ENCODE measurements at places on chromosomes 3 and 15.

DNA sequence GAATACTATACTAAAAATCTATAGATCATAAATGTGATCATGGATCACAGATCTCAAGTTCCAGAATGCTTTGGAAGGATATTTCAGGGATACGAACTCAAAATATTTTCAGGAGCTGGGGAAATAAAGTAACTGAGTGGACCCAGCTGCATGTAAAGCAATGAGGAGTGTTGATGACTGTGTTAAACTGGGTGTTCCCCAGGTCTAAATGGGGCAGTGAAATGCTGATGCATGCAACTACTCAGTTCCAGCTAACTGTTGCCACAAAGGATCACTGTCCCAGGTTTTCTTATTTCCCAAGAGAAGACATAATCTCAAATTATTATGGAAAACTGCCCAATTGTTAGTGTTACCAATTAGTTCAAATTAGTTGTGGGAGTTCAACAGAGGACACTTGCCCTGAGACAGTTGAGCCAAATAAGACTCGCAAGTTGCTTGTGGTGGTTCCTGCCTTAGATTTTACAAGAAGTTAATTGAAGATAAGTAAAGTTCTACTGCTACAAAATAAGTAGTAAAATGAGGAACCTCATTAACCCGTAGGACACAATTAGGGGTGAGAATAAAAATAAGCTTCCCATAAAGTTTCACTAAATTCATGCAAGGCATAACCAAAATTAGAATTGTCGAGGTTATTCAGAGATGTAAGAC, 66.3 kb upstream of the IL12A start:
- no peak for DNase-seq

DNA sequence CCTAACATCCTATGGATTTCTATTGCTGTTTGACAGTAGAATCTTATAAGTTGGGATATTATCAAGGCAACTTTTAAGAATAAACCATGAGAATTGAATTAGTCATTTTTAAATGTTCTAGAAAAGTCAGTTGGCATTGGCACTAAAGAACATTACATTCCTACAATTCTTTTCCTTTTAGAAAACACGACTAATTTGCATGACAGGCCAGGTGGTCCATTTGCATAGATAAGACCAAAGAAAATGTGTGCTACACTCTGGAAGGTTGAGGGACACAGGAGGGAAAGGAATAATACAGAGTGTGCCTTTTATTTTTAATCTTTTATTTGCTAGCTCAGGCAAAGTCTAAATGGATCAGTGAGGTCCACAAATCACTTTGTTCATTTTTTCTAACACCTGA, 962.3 kb downstream of the EPHA3 start:
- no peak for DNase-seq

GRCh38 chr3:128607710-128608048, 42.9 kb downstream of the RPN1 start:
- no peak for DNase-seq

DNA sequence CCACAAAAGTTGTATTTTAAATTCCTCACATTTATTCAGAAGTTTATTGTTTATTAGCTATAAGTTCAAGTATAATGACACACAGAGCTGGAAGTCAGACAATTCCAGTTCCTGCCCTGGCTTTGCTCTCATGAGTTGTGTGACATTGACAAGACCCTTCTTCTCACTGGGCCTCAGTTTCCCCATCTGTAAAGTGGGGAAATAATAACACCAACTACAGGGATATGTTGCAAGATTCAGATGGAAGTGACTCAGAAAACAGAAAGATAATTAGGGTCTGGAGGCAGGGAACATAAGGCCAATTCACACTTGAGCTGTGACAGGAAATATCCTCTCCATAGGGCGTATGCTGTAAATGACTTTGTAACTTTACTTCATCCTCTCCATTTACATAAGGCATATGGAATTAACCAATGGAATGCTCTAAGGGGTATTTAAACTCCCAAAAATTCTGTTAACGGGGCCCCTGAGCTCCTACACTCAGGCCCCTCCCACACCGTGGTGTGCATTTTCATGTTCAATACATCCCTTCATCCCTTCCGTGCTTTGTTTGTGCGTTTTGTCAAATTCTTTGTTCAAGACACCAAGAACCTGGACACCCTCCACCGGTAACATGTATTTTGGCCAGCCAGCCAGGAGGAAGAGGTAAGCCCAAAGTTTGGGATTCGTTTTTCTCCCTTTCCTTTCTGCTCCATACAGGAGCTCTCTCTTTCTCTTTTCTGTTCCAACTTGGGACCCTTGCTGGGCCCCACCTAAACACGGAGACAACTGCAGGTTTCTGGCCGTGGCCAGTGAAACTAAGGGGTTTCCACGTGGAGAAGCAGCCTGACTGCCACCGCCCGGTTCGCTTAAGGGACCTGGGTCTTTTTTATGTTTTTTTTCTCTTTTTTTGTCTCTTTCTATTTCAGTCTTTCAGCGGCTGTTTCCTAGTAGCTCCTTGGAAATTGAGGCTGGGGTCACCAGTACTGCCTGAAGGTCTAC, 16.9 kb downstream of the CYP11A1 start:
- DNase-seq, result no peak

GRCh38 chr15:92647467-92648163, 8.0 kb downstream of the FAM174B start:
- no peak for DNase-seq

DNA sequence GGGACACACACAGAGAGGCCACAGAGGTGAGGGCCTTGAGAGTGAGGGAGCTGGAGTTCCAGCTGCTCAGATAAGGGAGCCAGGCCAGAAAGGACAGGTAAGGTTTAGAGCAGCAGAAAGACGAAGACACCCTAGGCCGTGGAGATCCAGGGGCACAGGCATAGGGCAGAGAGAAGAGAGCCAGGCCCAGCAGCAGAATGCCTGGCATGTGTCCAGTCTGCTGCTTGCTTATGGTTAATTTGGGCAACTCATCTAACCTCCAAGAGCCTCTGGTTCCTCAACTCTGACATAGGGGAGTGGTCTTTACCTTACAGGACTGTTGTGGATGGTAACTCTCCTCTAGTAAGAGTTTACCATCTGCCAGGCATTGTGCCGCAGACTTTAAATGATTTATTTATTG, 35.9 kb downstream of the STARD5 start:
- no peak for DNase-seq
